ENCODE measurements at places on chromosomes 4 and X.

DNA sequence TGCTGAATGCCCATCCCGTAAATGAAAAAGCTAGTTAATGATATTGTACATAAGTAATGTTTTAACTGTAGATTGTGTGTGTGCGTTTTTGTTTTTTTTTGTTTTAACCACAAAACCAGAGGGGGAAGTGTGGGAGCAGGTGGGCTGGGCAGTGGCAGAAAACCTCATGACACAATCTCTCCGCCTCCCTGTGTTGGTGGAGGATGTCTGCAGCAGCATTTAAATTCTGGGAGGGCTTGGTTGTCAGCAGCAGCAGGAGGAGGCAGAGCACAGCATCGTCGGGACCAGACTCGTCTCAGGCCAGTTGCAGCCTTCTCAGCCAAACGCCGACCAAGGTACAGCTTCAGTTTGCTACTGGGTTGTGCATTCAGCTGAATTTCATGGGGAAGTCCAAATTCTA lies at the start of gene SPP1:
SPP1 (plus strand) TSS at position 249 of the 400 bp plus-strand sequence. CDS start 1,182 bp downstream, outside the sequence.
- no peak for DNase-seq

GRCh38 chrX:140817943-140818342 lies 108.4 kb downstream of the LINC00632 start:
- DNase-seq: no peak

- DNase-seq: no peak
Measured at GRCh38 chr4:102732678-102733077, 28.1 kb downstream of the MANBA start.

GRCh38 chr4:79210636-79211049 lies 115.2 kb downstream of the NAA11 start:
- no peak for DNase-seq

DNA sequence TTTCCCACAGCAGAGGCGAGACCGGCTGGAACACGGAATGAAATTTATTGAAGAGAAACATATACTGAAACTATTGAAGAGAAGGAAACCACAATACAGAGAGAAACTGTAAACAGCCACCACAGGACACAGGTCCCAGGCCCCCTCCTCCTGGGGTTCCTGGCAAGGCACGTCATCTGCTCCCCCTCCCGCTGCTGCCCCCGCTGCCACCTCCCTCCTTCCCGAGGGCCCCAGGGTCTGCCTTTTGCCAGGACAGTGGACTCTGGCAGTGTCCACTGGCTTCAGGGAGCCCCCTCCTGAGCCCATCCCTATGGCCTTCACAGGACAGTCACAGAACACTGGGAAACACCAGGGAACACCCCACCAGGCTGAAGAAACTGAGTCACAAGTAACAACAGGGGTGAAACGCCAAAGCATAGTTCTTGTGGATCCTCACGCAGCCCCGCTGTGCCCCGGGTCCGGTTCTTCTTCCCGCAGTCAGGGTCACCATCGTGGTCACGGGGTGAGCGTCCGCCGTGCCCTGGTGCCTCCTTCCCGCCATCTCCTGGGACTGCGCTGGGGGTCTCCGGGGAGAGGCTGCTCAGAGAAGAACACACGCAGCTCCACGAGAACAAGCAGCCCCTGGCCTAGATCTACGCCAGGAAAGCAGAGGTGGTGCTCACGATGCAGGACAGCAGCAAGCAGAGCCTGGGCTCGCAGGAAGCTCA lies 5.4 kb downstream of the PNMA6E start:
- DNase-seq: no peak

GRCh38 chr4:38601916-38602291 lies 62.1 kb upstream of the KLF3 start:
- DNase-seq: no peak

GRCh38 chrX:41178201-41178600 lies 93.0 kb downstream of the USP9X start:
- DNase-seq: no peak

DNA sequence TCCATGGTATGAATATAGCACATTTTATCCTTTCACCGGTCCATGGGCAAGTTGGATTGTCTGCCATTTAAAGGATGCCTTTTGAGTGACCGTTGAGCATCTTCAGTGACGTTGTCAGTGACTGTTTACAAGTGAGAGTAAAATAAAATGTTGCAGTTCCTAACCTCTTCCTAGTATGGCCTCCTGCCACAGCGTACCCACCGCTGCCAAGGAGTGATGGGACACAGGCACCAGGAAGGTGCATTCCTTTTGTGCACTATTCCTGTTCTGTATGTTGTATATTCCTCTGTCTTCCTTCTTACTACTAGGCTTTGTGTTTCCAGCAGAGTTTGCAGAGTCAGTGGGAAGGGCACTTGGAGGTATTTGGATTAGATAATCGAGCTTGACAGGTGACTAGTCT lies 61.5 kb downstream of the SNX25 start:
- DNase-seq: no peak

GRCh38 chrX:63702556-63702955 lies 82.5 kb downstream of the ARHGEF9 start:
- DNase-seq: no peak

- DNase-seq: no peak
Measured at GRCh38 chr4:62450740-62451139, 1250.6 kb downstream of the ADGRL3 start.

- no peak for DNase-seq
Measured at GRCh38 chrX:9352243-9352642, 112.6 kb upstream of the TBL1X start.

DNA sequence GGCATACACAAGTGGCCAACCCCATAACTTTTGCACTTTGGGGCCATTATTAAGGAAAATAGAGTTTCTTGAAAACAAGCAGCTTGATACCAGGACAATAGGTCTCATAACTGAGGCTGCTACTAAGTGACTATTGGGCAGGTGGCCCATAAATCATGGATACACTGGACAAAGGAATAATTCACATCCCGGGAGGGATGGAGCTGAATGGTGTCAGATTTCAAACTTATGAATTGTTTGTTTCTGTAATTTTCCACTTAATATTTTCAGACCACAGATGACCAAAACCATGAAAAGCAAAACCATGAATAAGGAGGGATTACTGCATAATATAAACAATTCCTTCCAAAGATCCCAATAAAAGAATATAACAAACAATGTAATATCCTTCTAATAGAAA lies 114.4 kb downstream of the WDFY3 start:
- DNase-seq: no peak

- DNase-seq: no peak
Measured at GRCh38 chr4:8387615-8388527, 52.7 kb downstream of the ACOX3 start.

DNA sequence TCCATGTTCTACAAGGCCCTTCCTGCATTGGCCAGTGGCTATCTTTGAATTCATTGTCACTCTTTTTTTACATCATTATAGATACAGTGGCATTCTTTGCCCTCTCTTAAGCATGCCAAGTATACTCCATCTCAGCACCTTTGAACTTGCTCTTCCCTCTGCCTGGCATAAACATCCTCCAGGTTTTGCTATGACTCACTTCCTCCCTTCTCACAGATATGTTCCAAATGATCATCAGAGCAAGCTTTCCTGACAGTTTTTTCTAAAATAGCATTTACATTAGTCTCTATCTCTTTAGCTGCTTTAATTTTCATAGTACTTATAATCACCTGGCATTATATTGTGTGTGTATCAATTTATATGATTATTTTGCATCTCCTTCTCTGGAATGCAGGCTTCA lies 553.3 kb upstream of the MAGEB2 start:
- no peak for DNase-seq

- no peak for DNase-seq
Measured at GRCh38 chr4:4427886-4428285, 41.0 kb downstream of the NSG1 start.
